Jurkat, Clone E6-1 (cell line): ENCODE measurements at places on chromosomes 2 and 18.

- no peak for DNase-seq
Observed at GRCh38 chr18:6687676-6688075, 41.8 kb upstream of the ARHGAP28 start.

DNA sequence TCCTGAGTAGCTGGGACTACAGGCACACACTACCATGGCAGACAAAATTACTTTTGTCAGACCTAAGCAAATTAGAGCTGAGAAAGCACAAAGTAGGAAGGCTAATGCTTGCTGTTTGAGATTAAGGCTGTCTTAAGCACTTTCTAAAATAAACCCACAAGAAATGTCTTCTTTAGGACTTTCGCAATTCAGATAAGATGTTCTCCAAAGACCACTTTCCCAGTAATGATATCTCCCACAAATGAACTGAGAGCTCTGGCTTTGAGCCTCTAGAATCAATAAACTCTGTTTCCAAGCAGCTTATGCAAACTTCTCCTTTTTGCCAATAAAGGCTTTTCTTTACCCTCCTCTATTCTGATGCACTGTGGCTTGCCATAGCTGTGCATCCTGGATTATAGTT lies 32.0 kb upstream of the GALNT1 start:
- DNase-seq: no peak

- DNase-seq: peak; percentile 38
Observed at GRCh38 chr2:68835621-68836020, 35.6 kb downstream of the BMP10 start.

- DNase-seq: no peak
Observed at GRCh38 chr2:151408788-151409600, 708 bp upstream of the RIF1 start.

DNA sequence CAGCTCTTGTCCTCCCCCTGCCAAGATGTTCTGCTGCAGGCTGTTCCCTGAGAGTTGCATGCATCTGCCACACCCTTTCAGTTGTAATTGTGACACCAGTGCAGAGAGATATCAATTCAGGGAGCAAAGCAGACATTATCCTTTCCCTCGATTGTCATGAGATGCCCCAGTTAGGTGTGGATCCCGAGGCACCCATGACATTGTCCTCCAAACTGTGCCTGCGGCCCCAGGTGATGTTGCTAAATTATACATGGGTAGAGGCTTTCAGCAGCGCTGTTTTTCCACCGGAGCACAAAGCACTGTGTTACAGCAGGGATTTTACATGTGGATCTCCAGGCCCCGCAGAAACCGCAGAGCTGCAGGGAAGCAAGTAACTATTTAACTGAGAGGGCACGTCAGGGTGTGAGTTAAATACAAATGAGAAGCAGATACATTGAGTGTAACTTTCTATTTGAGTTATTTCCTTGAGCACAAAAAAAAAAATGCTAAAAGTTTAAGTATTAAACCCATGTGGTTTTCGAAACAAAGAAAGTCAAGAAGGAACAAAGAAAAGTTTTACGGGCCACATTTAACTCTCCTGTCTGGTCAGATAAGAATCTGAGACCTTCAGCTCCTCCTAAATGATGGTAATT lies 90.3 kb upstream of the BCL2L11 start:
- no peak for DNase-seq

- DNase-seq: no peak
Observed at GRCh38 chr2:12941203-12941602, 224.5 kb downstream of the TRIB2 start.

DNA sequence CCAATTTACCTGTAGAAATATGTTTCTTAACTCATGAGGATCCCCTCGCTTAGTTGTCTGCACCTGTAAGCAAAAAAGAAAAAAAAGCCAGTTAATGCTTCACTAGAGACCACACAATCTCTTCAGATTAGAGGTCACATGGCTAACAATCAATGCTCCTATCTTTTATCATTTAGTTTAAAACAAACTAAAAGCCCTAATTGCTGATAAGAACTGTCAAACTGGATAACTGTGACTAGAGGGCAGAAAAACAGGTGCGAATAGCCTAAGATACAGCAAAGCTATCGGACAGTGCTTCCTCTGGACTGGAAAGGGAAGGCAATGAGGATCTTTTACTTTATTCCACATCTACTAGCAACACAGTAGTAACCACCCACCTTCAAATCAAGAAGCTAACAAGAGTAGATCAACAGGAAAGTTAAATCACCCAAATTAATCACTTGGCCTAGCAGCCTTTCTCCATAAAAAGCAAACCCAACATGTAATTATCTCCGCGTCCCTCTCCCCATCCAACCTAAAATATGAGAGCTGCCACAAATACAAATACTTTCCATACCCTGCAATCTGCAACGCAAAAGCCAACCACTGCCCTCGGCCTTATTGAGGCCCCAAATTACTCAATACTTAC lies 734 bp downstream of the SLC25A12 start:
- no peak for DNase-seq

- DNase-seq: no peak
Observed at GRCh38 chr2:238654479-238655197, 193.2 kb upstream of the TWIST2 start.

- no peak for DNase-seq
Observed at GRCh38 chr18:49612515-49613033, 50.7 kb downstream of the LIPG start.

DNA sequence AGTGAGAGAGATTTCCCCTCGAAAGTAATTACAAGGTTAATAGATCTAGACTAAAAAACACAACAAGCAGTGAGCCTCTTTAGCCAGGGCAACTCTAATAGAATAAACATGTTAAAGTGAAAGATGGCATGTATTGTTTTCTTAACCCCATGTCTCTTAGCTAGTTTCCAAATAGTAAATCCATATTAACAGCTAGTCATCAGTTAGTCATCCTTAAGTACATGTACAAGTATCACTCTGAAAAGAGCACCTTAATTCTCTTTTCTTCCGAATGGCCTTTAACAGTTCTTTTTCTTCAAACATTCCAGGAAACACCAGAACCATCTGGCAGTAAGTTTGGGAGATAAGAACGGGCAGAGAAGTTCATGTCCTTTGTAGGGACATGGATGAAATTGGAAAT lies 1480.0 kb downstream of the LRP1B start:
- DNase-seq: no peak

DNA sequence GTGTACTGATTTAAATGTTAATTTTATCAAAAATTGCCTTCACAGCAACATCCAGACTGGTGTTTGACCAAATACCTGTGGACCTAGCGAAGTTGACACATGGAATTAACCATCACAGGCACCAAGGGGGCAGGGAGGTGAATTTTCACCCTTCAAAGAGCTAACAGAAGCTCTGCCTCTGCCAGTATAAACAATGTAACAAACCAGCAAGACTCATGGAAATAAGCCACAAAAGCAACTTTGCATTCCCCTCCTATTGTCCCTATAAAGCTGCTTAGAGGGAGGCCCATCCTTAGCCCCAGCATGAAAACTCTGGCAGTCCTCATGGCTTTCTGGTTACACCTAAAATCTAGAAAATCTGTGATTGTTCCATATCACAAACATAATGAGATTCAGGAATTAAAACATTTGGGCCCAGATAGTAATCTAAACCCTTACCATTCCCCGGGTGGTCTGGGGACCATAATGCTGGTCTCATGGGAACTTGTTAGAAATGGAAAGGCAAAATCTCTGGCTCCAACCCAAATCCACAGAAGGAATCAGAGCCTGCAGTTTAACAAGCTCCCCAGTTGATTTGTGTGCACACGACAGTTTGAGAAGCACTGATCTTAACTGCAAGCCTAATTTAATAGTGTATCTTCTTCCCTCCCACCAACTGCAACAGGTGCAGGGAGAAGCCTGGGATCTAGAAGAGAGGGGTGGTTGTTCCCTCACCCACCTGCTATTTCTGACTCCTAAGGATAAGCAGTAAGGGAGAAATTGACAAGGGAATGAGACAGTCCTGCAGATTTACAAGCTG lies 23.1 kb downstream of the SERPINB11 start:
- no peak for DNase-seq

DNA sequence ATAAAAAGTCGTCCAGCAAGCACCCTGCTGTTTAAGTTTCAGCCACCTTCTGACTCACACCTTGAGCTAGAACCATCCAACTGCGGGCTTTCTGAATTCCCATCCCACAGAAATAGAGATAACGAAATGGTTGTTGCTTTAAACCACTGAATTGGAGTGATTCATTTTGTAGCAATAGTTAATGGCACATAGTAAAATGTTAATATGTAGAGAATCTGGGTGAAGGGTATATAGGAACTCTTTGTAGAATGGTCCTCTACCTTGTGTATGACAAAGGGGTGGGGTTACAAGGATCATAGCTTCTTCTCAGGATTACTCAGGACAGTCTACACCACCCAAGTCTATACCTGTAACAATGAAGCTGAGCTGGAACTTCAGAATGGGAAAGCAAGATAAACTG lies 2.4 kb upstream of the MAPRE3 start:
- DNase-seq: no peak

DNA sequence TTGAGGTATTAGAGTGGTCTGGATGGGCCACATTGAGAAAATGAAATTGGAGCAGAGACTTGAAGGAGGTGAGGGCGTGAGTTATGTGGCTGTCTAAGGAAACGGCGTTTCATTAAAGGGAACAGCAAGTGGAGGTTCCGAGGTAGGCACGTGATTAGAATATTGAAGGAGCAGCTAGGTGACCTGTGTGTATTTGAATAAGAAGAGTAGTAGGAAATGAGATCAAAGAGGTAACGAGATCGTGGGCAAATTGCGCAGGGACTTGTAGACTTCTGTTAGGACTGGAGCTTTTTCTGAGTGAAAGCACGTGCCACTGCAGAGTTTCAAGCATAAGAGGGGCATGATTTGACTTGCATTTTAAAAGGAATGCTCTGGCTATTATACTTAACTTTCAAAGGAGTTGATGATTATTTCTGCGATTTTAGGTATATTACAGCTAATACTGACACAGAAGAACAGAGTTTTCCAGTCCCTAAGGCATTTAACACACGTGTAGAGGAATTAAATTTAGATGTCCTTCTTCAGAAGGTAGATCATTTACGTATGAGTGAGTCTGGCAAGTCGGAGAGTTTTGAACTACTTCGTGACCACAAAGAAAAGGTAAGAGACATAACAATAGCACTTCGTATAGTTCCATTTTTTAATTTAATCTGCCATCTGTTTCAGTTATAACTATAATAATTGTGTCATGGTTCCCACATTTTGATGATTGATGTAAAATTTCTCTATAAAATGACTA lies 48.7 kb downstream of the RMDN2 start:
- no peak for DNase-seq

GRCh38 chr2:237717366-237718276 lies 81.0 kb upstream of the RBM44 start:
- DNase-seq: no peak

DNA sequence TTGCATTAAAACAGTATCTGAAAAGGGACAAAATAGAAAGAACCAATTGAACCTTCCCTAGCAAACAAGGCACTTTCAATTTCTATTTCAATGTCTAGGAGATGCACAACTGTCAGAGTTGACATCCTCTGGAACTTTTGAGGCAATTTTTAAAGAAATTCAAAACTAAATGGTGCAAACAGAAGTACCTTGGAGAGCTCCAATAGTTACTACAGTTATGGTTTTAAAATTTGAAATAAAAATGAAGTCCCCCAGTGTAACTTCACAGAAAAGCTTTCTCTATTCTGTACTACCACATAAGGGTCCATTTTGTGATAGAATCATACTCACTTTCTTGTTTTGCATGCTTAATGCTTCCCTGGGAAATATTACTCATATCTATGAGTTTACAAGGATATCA lies 162.1 kb downstream of the KCNH7 start:
- no peak for DNase-seq

- DNase-seq: no peak
Observed at GRCh38 chr2:12607971-12608370, 108.8 kb upstream of the TRIB2 start.

- DNase-seq: no peak
Observed at GRCh38 chr2:180505203-180505602, 475.2 kb upstream of the UBE2E3 start.

DNA sequence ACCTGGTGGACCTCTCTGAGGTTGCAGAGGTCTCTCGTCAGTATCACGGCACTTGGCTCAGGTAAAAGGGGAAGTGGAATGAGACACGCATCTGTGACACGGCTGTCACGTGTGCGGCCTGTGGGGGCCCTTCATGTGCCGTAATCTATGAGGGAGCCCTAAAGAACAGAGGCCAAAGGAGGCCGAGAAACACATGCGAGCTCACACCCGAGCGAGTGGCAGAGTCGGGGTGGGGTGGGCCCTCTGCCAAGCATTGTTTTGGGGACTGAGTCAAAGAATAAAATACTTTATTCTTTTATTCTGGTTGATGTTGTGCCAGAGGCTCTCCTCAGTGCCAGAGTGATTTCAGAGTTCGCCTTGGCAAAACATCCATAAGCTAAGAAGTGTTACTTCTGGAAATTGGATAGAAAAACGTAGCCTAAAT lies 43.3 kb downstream of the PLB1 start:
- DNase-seq: no peak

DNA sequence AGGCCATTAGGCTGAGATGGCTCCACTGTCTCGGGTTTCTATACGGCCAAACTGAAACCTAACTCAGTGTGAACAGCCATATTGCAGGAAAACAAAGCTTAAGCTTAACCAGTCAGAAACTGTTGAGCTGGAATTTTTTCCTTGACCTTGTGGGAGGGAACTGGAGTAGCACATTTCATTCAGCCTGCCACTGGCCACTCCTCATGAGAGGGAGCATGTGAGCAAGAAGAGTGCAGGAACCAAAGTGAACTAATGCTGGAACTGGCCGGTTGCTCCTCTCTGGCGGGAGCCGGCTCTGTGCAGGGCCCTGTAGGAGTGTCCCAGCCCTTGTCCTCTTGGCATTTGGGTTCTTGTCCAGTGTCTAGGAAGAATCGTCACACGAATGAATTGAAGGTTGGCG lies 5.9 kb upstream of the POLE4 start:
- DNase-seq: no peak

GRCh38 chr18:27847412-27847811 lies 329.5 kb downstream of the CDH2 start:
- no peak for DNase-seq

GRCh38 chr2:26718949-26719686 lies 26.6 kb downstream of the KCNK3 start:
- no peak for DNase-seq

DNA sequence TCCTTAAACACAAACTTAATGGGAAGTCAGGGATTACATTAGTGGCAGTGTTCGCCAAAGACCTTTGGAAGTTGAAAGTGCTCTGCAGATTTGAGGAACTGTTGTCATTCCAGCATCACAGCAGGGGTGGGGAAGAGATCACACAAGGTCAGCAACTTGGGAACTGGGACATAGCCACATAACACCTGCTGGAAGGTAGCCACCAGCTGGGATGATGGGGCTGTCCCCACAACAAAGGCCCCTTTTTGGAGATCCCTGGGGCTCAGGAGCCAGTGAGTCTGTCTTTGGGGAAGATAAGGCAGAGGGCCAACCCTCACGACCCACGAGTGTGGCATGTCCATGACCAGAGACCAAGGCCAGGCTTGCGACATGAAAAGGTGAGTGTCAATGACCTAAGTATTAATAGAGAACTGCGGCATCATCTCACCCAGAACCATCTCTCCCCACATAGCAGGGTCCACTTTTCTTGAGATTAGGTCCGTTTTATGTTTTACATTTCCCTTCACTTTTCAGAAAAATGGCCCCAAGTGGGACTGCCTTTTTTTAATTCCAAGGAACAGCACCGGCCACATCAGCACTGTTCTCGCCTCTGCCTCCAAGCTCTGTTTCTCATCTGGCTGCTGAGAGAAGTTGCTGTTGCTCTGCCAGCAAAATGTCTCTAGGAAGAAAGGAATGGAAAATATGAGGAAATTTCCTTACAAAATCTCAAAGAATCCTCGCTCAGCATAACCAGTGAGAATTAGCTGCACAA lies 106.9 kb downstream of the GFPT1 start:
- no peak for DNase-seq
